ENCODE measurements at places on chromosomes 3 and 15.

DNA sequence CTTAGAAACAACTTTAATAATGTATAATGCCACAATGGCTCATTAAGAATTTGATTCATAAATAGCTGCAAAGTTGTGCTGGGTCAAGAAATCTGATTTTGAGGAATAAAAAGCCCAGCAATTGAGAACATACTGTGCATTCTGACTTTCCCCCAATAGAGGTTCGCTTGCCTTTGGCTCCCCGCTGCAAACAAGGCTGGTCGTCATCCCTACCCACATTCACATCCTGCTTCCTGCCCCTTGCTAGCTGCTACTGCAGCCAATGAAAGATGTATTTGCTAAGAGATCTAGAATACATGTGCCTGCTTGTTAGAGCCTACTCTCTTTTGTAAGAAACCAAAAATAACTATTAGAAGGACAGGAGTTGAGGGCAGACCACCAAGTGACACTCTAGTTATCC is 51.8 kb upstream of the GUCA1C start:
- no peak for DNase-seq

GRCh38 chr15:68383161-68384074 is 48.5 kb downstream of the ITGA11 start:
- DNase-seq = no peak

- no peak for DNase-seq
Measured at GRCh38 chr15:69979262-69979661, 118.5 kb downstream of the TLE3 start.

DNA sequence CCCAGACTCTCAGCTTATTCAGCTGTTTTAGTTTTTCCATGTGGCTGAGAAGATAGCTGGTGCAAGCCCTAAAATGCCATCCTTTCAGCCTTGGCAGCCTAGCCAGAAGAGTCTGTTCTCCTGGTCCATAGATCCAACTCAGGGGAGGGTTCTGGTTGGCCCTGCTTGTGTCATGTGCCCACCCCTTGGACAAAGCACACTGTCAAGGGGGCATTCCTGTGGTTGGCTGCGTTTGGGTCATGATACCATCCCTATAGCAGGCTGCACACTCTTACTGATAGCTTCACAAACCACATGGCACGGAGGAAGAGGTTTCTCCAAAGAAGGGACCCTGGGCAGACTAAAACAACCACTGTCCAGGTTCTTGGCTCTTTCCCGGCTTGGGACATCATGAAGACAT is 8.4 kb upstream of the FSTL1 start:
- DNase-seq = no peak

- no peak for DNase-seq
Measured at GRCh38 chr3:101816215-101817149, 32.8 kb upstream of the NFKBIZ start.

DNA sequence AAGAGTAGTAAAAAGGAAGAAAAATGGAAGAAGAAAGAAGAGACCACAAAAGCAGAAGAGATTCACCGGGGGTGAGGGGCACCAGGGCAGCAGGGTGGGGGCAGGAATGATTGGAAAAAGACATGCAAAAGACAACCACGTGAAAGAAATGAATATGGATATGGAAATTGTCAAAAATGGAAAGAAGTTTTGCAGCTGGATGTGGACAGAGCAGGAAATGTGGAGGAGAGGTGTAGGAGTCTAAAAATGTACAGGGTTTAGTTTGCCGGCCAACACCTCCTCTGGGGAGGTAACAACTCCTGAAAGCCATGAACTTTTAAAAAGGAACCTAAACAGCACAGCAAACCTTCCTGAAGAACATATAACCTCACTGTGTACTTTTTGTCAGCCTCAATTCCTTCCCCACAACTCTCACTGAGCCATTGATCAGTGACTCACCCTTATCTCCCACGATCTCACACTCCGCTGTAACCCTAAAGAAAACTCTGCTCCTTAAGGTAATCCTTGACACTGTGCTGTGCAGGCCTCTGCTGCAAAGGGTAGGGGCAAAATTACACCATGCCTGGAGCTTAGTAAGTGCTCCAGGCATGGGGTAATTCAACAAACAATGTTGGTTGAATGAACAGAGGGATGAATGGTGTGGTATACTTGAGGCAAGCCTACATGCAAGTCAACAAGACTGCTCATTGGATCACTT is 100.2 kb upstream of the BOC start:
- no peak for DNase-seq

- no peak for DNase-seq
Measured at GRCh38 chr15:62765916-62766315, 276.6 kb upstream of the TPM1 start.

GRCh38 chr15:48624700-48625099 is 20.8 kb downstream of the FBN1 start:
- no peak for DNase-seq

DNA sequence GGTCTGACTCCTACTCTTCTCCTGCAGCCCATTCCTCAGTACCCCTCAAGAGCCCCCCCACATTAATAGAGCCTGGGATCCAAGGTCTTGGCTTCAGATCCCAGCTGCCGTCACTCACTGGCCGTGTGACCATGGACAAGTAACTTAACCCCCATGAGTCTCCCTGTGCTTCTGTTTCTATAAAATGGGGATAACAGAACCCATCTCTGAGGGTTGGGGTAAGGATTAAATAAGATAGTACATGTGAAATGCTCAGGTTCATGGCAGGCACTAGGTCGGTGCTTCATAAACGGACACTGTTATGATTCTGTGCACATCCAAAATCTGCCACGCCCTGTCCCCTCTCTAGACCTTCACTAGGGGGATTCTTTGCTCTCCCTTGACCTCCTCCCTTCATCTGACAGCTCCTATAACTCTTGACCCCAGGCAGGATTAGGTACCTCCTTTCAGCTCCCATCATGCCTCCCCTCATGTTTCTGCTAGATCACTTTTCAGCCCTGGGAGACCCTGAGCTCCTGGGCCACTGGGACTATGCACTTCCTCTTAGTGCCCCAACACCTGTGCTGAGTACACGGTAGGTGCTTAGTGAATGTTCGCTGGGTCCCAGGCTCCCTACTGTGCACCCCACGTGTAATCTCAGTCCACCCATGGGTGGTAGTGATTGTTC is 1.5 kb downstream of the CAND2 start:
- no peak for DNase-seq

DNA sequence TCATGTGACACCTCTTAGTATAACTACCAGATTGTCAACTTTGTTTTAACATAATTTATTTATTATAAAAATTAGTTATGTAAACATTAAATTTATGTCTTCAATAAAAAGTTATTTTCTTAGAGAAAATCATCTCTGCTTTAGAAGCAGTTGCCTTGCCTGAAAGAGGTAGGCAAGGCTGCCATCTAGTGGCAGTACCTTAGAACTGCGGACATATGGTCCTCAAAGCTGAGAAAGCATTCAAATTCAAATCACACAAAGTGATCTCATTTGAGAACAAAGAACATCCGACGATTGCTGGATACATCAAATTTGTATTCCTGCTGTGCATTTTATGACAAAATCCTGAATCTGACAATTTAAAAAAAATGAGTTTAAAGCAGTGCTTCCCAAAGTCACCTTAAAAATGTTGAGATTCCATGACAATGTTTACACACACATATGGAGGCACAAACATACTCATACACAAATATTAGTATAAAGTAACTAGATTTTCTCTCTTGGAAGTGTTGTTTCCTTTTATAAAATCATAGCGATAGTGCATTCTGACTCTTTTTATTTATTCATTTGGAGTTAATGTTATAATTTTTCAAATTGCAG is 617.4 kb downstream of the CADM2 start:
- peak; percentile 25 for DNase-seq

DNA sequence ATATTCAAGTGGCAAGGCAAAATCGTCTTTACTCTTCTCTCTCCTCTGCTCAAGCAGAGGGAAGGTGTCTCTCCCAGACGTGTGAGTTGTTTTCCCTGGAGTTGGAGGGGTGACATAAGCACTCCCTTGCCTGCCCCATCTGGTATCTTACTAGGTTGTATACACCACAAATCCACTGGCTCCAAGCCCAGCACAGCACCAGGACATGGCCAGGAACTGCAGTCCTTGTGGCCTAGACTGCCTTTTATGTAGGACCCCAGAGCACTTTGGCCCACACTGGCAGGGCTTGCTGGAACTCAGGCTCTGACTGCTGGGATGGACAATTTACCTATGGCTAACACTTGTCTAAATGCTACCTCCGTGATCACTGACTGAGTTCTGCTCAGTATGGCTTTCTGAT is 34.0 kb downstream of the DZIP3 start:
- no peak for DNase-seq

- DNase-seq = no peak
Measured at GRCh38 chr3:42725454-42725853, 22.9 kb upstream of the HHATL start.
